ENCODE measurements at places on chromosomes 1 and 21.

- no peak for DNase-seq
These were observed 81.8 kb upstream of the SLC44A3 start for GRCh38 chr1:94738371-94738770.

DNA sequence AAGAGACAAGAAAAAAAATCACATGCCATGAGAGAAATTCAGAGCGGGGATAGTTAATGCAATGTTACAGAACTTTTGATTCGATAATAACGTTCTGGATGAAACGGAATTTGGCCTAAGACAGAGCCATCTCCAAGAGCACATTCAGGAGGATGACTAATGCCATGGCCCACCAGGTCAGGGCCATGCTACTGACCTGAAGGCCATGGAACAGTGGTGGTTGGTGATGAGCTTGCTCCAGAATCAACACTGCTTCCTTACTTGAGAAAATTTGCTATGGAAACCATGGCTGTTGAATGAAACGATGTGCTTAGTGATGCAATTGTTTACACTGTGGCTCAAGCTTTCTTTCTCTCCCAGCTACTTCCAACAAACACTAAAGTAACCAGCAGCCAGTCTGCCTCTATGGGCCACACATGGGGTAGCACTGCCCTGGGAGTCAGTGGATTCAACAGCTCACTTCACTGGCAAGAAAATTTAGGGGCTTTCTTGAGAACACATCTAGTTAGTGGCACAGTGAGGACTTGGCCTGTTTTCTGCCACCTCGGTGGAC lies 299.1 kb downstream of the PCP4 start:
- no peak for DNase-seq

- DNase-seq, result no peak
These were observed 591 bp upstream of the KDM1A start for GRCh38 chr1:23018661-23019093.

- DNase-seq, result no peak
These were observed 338 bp downstream of the ACAP3 start for GRCh38 chr1:1307261-1307922.

DNA sequence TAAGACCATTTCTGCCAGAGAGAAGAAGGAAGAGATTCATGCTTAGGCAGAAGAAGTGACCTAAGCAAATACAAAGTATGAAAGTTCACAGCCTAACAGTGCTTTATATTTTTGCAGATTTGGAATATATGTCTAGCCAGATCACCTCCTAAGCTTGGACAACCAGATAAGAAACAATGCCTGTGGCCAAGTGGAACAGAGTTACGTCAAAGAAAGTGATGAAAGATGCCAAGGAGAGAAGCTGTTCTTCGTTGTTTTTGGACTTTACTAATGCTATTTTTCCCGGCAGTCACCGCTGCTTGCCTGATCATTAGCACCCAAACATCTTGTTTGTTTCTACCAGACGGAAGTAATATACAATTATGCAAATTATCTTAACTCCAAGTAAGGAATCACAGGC lies 489.2 kb upstream of the C1orf87 start:
- no peak for DNase-seq

DNA sequence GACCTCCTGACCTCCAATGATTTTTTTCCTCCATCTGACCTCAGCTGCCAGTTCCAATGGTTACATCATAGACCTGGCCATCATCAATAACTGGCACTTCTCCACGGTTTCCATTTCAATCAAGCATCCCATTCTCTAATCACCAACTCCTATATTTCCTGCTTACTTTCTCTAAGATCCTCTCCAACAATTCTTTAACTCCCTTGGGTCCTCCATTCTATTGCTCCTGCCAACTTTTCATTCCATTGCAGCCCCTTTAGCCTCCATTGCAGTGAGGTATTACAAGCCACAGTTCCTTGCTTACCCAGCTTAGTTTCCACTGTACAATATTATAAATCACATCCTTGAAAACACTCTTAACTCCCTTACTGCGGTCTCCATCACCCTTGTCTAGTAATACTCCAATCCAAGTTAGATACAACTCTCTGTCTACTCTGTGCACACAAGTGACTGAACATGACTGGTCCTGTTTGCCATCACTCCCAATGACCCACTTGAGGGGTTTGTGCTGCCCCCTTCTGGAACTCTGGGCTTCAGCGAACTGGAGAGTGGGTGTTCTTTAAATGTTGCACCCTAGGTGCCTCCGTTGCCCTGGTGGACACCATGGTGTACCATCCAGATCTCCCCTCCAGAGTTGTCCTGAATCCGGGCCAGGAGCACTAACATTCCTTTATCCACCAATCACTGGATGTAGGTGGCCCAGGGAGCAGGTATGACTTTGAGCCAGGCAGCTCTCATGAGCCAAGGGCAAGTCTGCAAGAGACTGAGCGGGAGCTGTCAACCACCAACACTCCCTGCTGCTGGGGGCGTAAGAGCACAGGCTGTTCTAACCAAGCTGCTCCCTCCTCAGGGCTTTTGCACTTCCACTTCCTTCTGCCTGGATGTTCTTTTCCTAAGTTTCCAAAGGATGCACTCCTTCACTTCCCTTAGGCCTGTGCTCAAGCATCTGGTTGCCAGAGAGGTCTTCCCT lies 3.7 kb upstream of the FNDC7 start:
- peak; percentile 52 for DNase-seq

DNA sequence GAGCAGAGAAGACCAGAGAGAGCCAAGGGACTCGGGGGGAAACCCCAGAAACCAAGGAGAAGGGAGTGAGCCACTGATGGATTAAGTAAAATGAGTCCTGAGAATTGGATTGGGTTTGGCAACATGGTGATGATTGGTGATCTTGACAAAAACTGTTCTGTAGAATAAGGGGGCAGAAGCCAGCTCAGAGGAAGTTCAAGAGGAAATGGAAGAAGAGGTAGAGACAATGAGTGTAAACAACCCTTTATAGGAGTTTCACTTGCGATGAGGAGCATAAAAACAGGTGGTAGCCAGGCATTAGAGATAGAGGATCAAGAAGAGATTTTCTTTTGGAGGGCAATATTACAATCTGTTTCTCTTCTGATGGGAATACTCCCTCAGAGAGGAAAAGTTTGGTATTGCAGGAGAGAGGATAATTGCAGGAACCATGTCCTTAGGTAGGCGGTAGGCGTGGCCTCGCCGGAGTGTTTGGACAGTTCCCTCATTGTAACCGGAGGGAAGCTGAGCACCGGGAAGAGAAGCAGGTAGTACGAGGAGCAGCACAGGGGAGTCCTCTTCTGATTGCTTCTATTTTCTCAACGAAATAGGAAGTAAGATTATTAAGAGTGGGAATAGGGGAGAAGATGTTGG lies 68.4 kb upstream of the TENT5C start:
- DNase-seq, result peak; percentile 67

DNA sequence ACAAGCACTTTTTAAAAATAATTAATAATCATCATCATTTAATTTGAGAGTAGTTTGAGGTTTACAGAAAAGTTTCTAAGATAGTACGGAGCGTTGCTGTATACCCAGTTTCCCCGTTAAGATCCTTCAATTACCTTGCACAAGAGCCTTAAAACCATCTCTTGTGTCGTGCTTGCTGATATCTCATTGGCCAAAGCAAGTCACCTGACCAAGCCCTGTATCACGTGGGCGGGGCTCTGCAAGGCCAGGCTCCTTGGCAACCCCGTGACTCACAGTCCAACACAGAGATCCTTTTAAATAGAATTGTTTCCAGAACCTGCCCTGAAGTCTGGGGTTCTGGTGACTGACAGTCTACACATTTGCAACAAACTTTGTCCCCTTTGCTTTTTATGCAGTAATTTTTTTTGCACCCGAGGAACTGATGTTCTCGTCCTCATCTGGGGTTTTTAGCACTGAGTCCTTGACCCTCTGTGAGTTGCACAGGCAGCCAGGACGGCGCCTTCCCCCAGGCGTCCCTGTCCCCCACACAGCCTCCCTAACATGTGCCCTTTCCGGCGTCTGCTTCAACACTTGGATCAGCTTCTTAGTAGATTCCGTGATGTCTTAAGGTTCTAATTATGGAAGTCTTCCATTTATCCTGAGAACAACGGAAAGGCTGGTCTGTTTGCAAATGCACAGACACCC lies 183.3 kb upstream of the TMEM51 start:
- DNase-seq, result peak; percentile 80

DNA sequence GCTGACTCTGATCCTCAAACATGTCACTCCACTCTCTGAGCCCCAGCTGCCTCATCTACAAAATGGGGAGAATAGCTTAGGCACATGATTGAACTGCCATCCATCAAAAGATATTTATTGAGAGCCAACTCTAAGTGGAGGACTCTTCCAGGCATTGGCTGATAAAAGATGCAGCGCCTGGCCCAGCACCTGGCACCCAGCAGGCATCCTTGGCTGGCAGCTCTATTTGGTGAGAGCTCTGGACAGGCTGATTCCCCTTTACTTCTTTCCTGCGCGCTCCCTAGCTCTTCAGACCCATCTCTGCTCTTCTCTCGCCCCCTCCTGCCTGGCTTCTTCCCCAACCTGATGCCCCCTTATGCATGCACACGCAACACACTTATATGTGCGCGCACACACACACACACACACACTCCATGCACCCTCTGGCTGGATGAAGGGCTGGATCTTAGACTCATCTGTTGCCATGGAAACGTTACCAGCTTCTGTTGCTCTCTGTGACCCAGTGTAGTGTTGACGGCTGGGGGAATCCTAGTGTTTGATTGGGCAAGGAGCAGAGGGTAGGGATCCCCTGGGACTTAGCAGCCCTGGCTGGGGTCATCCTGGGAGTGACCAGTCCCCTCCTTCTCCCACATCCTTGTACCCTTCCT lies 49.3 kb downstream of the VWA5B1 start:
- DNase-seq, result no peak

DNA sequence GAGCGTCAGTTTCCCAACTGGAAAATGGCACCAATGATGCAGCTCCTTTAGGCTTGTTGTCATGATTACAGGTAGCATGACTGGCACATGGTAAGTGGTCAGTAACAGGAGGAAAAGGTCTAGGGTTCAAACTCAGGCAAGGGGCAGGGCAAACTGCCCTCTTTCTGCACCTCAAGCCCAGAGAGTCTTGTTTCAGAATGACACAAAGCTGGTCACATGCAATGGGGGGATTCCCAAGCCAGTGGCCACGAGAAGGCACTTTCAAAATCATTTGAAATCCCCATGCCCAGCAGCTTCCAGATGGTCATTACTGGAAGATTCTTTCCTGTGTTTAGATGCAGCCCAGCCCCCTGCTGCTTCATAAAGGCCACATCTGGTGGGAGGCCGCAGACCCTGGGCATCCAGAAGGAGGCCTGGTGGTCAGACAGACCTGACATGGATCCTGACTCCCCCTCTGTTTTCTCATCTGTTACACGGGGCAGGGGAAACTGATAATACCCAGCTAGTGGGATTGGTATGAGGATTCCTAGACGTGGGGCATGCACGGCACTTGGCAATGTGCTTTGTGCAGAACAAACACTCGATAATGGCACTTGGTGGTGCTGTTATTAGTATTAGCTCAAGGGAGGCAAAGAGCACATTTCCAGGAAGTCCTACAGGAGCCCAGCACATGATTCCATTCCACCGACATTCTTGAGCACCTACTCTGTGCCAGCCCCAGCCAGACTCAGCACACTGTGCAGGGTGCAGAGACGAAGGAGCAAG lies 6.9 kb upstream of the PLA2G2D start:
- DNase-seq, result no peak

DNA sequence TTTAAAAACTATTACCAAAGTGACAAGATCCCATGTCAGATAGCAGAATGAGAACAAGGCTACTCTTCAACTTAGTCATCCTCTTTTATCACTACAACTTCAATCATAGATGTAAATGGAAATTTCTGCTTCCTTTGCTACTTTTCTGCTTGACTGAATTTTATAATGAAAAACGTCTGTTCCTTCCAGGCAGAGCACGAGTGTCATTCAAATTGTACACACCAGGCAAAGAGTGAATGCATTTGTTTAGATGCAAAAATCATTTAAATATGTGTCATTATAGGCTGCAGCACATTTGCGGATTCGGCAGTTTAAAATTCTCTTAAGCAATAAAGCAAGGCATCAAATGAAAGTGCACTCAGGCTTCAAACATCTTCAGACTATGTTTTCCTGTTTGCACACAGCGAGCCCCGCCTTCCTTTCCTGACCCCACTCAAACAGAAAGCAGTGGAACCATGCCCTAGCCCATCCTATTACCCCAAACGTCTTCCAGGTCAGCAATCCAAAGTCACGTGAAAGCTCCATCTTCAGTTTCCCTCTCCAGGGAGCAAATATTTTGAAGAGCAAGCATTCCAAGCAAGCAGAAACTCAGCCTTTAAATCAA lies 99.6 kb downstream of the APP start:
- peak; percentile 18 for DNase-seq

GRCh38 chr1:48873944-48874343 lies 97.3 kb upstream of the BEND5 start:
- DNase-seq, result peak; percentile 74

GRCh38 chr1:23799570-23800399 lies 769 bp downstream of the GALE start:
- peak; percentile 79 for DNase-seq

DNA sequence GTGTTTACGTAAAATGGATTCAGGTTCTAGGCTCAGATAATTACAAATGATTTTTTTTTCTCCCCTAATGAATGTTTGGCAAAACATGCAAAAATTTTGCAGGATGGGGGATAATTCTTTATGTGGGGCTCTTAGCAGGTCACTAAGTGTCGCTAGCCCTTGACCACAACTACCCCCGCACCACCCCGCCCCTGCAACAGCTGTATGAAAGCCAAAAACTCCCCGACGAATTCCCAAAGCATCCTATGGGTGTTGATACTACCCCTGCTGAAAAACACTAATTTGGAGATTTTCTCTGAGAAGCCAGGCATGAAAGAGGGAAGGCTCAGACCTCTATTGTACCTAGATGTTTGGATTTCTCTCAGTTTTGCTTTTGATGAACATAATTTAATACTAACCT lies 243.0 kb downstream of the TRABD2B start:
- no peak for DNase-seq

DNA sequence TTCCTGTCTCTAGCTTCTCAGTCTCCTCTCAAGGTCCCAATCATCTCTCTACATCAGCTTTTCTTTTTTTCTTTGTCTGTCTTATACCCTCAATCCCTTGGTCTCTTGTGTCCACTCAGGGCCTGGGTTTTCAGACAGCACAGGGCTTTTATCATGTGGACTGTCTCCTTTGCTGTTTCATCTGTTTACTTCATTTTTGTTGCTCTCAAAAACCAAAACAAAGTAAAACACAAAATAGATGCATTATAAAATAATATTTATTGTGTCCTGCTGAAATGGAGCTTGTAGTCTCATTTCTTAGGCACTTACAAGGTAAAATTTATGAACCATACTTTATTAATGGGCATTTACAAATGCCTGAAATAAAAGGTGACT lies 17.8 kb upstream of the SLAMF6 start:
- DNase-seq, result no peak

- DNase-seq, result no peak
These were observed 18.0 kb upstream of the RIPPLY3 start for GRCh38 chr21:36988536-36988935.

DNA sequence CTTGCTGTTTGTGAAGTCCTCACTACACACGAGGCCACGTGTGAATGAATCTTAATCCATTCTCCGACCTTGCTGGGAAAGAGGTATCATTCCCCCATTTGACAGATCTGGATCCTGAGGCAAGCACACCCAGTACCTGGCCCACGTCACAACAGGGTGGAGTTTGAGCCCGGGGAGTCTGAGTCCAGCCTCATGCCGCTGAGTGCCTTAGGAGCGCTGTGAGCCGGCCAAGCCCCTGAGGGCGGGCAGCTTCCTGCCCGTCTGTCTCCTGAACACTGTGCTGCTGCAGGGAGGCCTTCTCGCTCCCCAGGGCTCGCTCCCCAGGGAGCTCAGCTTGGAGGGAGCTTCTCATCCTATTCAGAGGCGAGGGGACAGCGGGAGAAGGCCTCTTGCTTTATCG lies 29.7 kb downstream of the SLC45A1 start:
- peak; percentile 67 for DNase-seq

GRCh38 chr1:208737922-208738321 lies 493.7 kb upstream of the PLXNA2 start:
- DNase-seq, result no peak

Measured in ELF-1 (cell line).